Stimulated activated CD4-positive, alpha-beta T cell treated with anti-CD3 and anti-CD28 coated beads, Interleukin-15, amount 100 ng/mL, for 1 hour (primary cell): ENCODE measurements at places on chromosomes 12 and 14.

- DNase-seq = no peak
These were observed 65.6 kb upstream of the FICD start for GRCh38 chr12:108449478-108449877.

GRCh38 chr12:121788176-121788818, 5.2 kb downstream of the RHOF start:
- no peak for DNase-seq

DNA sequence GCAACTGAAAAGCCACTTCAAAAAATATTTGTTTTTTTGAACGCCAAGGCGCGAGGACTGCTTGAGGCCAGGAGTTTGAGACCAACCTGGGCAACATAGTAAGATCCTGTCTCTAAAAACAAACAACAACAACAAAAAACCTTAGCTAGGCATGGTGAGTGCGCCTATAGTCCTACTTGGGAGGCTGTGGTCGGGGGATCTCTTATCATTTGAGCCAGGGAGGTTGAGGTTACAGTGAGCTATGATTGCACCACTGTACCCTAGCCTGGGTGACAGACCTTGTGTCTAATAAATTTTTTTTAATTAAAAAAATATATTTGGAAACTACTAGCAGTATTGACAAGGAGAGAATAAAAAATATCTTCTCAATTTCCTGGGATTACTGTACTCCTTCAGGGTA, 113.1 kb downstream of the TRAFD1 start:
- no peak for DNase-seq

- no peak for DNase-seq
These were observed 60.0 kb downstream of the CAPS2 start for GRCh38 chr12:75270157-75270556.

DNA sequence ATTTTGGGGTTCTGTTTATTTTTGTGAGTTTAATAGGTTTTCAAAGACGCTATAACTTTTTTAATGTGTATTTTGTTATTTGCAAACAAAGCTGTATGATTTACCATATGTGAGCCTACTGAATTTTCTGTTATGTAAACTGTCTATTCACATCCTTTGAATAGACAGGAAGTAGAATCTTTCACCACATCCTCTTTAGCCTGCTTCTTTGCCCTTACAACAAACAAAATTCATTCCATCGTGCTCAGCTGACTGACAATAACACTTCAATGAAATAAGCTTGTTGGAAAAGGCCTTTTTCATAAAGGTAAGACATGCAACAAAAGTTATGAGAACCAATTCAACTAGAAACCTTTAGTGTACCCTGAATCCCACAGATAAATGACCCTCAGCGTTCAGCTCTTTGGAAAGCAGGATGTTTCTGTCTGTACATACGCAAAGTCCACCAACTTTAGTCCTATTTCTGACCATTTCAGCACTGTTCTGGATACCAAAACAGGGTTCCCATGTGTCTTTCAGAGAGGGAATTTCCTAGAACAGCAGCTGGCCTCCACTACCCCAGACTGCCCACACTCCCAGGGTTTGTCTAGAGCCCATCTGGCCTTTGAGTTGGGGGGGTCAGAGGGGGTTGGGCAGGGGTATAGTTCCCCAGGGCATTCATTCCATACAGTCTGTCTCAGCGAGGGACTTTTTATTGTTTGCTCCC, 71.3 kb downstream of the DUSP6 start:
- no peak for DNase-seq

DNA sequence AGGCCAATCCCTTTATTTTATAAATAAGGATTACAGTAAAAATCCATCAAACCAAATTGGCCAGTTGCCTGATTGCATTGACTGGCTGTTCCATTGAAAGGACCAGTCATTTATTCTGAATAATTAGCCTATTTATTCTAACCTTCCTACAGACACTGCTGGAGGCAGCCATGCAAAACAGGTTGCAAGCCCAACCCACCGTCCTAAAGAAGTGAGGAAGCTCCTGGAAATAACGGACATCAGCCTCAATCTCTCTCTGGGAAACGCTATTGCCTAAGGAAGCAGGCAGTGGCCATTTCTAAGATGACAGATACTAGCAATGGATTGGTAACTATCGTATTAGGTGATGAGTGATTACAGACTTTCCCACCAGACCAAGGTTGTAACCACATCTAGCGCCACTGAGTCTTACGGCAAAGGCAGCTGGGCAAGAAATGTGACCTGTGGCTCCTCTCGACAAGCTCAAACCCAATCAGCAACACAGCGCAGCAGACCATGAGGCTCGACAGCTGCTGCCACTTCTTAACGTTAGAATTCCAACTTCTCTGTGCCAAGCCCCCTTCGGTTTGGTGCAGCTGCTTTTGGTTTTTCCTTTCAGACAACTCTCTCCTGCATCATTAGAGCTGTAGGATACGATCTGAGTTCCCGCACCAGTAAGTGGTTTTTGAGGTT, 134.2 kb downstream of the KCNK10 start:
- DNase-seq = no peak

GRCh38 chr12:110317911-110318310, 36.9 kb downstream of the ATP2A2 start:
- DNase-seq = no peak

- DNase-seq = no peak
These were observed 727.6 kb downstream of the VRK1 start for GRCh38 chr14:97524589-97525319.

DNA sequence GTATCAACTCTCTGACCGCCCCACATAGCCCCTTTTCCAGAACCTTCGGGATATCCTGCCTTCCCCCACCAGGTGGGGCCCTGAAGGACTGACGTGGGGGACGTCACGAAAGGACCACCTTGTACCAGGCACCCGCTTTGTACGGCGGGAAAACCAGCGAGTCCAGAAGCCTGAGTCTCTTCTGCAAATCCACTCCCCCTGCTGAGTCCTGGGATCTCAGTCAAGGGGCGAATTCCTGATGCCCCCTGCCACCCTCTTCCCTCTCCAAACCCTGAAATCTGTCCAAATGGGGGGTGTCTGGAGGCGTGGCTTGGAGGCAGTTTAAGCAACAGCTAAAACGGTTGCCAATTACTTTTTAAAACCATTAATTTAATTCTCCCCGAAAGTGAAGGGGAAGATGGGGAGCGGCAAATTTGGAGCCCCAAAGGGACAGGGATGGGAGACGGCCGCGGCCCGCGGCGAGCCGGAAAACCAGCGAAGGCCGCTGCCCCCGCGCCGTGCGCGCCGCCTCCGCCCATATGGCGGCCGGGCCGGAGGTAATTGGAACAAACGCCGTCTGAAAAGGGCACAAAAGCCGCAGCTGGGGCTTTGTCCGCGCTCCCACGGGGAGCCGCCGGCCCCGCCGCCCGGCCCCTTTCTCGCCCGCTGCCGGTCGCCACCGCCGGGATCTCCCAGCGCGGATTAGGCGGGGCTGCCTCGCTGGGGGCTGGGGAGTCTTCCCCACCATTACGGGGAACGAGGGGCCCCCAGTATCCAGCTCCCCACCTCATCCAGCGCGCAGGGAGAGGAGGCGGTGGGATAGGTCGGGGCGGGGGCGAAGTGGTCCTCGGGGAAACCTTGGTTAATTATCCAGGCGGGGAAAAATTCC, 6.6 kb downstream of the LHX5 start:
- DNase-seq = no peak

GRCh38 chr14:51419685-51420084, 179.6 kb downstream of the TMX1 start:
- DNase-seq = no peak

GRCh38 chr12:110316861-110317260, 35.8 kb downstream of the ATP2A2 start:
- DNase-seq = no peak

DNA sequence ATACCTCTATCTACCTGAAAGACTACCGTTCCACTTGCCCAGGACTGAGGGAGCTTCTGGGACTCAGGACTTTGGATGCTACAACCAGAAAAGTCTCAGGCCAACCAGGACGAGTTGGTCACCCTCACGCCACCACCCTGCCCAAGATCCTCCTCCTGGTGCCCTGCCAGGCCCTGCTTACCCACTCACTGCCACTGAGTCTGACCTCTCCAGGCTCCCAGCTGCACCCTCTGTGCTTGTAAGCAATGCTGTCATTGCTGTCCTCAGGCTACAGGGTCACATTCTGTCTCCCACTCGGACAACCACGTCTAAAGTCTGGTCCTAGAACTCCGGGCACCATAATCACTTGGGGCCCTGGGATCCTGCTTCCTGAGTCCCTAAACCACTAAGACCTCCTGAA, 9.2 kb downstream of the TTC7B start:
- DNase-seq = no peak

DNA sequence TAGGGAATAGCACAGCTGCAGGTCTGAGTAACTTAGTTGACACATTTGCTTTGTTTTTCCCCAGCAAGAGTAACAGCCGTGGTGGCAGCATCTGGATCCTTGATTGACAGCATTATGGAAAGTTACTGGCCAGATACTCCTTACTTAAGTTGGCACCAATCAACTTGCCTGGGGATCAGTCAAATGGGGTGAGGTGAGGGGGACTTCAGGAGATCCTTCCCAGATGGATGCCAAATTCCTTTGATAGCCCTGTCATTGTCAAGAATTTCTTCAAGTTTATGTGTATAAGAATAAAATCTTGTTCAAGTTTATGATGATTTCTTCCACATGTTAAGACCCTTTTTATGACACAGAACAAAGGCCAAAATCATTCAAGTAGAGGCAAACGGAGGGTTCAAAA, 618.4 kb downstream of the SLC6A15 start:
- DNase-seq = no peak

- no peak for DNase-seq
These were observed 38.9 kb downstream of the BEGAIN start for GRCh38 chr14:100548295-100548655.

GRCh38 chr12:104143918-104144317, 5.9 kb upstream of the NFYB start:
- no peak for DNase-seq

DNA sequence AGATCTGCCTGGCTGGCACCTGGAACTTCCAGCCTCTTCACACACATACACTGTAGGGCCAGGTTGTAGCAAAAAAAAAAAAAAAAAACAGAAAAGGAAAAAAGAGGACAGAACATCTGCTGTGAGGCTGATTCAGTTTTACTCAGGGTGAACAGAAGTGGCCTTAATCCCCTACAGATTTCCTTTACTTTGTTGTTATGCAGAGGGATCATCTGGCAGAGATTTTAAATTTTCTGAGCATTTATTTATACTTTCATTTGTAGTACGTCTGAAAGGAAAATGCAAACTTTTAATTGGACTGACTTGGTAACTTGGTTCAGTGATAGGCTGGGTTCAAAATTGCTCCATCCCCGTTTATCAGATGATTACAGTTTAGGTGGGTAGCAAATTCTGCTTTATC, 50.8 kb upstream of the PRICKLE1 start:
- DNase-seq = no peak

GRCh38 chr12:109875572-109876131, 4.7 kb downstream of the GLTP start:
- DNase-seq = no peak

DNA sequence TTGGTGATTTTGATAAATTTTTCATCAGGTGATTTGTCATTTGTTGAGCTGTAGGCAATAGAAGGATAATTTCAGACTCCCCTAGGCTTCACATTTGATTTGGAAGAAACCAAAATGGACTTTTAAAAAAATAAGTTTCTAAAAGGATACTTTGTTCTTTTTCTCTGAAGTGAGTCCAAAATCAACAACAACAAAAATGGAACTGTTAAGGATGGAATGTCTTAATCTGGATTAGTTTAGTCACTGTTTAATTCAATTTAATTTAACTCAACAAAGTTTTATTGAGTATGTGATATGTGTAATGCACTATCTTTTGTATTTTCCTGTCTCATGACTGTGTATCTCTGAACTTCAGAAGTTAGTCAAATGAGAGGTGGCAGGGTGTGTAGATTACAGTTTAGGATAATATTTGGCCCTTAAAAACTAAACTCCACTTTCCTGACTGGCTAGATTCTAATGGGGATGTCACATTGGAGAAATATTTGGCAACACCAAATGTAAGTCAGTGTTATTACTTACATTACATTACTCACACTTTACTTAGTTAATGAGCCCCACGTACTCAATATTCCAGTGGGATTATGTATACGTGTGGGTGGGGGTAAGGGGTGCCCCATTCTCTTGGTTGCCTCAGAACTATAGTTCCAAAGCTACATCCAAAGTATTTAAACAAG, 209.7 kb downstream of the BCAT1 start:
- DNase-seq = no peak

DNA sequence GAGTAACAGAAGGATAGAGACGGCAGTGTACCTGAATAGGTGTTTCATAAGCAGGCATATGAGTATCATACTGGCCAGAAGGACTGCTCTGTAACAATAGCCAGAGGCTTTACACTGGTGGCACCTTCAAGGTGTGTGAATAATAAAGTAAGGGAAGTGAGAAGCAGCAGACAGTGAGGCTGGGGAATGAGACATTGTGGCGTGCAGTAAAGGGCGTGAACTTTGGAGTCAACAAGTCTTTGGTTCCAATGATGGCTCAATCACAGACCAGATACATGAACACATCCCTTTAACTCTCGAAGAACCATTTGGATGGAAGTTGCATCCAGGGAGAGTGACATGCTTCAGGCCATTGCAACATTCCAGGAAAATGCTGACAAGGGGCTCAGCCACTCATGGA, 32.0 kb upstream of the CCND2 start:
- DNase-seq = no peak

DNA sequence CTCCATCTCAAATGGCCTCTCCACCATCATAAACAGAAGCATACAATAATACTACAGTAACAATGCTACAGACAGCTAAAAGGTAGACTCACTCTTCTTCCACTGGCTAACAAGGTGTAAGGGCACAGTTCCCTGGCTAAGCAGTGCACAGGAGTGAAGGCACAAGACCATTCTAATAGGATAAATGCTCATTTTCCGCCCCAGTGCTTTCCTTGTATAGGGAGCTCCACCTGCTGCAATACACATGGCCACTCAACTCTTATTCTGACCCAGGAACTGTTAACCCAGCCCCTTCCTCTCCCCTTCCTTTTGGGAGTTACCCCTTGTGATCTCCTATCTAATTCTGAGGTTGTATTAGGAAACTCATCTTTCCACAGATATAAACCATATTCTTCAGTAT, 124.6 kb downstream of the KCNK10 start:
- DNase-seq = no peak

- no peak for DNase-seq
These were observed 141.1 kb downstream of the AKAP6 start for GRCh38 chr14:32470161-32470715.

GRCh38 chr12:96044017-96044942, 8.9 kb upstream of the LTA4H start:
- DNase-seq = no peak

DNA sequence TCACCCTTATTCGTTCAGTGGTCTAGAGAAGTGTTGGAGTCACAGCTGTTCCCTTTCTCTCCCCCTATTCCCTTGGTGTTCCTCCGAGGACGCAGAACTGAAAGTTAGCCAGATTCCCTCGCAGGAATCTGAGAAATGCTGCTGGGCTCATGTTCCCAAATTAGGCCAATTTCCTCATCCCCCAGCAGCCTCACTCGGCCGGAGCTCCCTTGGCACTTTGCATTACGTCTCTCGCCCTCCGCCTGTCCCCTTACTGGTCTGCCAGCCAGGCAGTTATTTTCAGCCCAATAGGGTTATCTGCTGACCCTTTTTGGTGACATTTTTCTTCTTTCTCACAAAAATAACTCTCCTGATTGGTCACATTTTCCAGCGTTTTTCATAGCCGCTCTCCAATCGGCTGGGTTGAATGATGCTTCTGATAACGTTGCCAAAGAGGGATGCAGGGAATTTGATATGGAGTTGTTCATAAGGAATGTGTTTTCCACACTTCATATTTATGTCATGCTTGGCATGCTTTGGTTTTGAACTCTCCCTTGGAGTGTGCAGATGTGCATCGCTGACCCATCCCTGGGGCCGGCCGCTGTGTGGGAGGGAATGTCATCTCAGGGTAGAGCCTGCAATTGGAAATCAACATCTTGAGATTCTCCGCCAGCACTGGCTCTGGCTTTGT, 9.9 kb downstream of the IFT43 start:
- DNase-seq = no peak
